Activated T-cell treated with anti-CD3 and anti-CD28 coated beads for 4 hours (primary cell): ENCODE measurements at places on chromosomes 3 and 15.

DNA sequence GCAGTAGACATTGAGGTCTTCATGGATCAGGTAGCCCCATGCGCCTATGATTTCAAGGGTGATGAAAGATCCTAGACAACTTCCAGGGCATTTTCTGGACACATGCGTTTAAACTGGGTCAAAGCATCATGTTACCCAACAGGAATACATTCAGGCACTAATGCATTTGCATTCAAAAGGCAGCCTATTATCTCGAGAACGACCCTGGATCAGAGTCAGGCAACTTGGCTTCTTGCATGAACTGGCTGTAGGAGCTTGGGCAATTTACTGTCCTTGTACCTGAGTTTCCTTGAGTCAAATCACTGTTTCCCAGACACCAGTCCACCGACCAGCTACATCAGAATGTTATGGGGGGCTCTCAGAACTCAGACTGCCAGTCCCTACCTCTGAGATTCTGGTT is 51.5 kb upstream of the CHST2 start:
- no peak for DNase-seq

- DNase-seq: no peak
These were observed 639.4 kb upstream of the TBL1XR1 start for GRCh38 chr3:177836671-177837070.

DNA sequence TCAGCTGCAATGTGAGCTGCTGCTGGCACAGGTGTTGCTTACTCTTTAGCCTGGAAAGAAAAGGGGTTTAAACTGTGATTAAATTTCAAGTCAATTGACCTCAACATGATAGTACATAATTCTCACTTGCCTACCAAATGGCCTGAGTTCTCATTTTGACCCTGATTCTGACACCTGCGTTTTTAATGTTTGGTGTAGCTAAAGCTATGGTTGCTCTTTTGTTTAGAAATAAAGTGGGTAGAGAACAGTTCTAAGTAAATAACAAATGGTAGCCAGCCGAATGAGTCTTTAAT is 100.8 kb upstream of the SOX2 start:
- DNase-seq: no peak

- no peak for DNase-seq
These were observed 4.5 kb upstream of the GJD2 start for GRCh38 chr15:34759347-34759746.

DNA sequence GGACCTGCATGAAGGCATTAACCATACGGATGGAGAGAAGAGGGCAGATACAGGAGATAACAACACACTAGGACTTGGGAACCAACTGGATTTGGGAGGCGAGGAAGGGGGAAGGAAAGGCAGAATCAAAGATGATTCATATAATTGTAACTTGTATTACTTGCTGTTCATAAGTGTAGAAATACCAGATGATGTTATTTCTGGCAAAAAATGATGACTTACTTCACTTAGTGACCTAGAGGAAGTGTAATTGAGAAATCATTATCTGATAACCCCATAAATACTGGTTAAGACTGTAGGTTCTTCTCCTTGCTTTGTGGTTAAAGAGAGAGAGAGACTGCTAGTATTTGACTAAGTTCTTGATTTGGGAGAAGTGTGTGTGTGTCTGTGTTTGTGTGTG is 50.5 kb upstream of the GK5 start:
- no peak for DNase-seq

DNA sequence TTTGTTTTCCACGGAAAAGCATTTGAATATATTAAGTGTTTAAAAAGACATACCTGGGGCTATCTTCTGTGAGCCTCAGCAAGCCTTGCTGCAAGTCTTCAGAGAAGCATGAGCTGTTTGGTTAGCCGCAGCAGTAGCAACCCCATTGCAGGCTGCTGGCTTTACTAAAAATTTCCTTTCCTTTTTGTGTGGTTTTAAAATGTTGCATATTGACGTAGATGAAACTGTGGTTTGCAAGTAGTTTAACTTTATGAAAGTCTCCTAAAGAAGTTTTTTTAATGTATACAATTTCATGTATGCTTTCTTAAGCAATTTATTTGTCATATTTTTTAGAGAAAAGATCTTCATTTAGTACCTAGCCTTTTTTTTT is at the start of gene GPR171:
Gene GPR171 (minus strand): TSS at position 166 of the 370 bp plus-strand sequence. CDS start 3,830 bp downstream, outside the sequence.
- peak; percentile 28 for DNase-seq

- DNase-seq: no peak
These were observed 3.1 kb downstream of the C3orf62 start for GRCh38 chr3:49273825-49274532.

GRCh38 chr3:51621091-51621892 is 49.8 kb upstream of the TEX264 start:
- no peak for DNase-seq

GRCh38 chr15:26049900-26050657 is 187.0 kb upstream of the ATP10A start:
- no peak for DNase-seq

DNA sequence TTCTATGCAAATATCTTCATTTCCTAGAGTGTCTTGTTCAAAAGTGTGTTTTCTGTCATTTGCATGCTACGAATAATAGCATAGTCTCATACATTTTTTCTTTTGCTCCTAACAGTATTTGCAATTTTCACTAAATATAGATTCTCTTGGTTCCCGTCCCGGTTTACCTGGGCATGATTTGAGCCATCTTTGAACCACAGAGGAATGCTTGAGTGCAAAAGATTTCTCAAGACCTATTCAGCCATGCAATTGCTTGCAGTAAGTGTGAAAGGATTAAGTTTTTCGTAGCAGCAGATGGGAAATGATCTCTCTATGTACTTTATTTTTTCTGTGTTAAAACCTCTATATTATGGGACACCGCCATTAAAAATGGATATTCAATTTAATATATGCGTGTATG is 733.0 kb downstream of the ZPLD1 start:
- DNase-seq: no peak

DNA sequence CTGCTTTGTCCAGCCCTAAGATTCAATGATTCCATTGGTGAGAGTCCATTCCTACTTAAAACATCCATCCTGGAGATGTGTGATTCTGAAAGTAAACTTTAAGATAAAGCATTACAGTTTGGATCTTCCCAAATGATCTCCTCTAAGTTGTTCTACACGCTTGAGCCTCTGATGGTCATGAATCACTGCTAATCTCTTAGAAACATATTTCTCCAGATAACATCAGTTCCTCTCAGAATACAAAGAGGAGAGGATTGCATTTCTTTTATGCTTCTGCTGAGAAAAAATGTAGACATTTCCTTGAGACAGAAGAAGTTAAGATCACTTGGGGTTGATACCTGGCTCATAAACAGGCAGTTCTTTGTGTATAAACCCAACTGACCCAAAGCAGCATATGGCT is 281.2 kb upstream of the DPH6 start:
- no peak for DNase-seq

- DNase-seq: no peak
These were observed 8.4 kb upstream of the CHRNA3 start for GRCh38 chr15:78629031-78629715.

GRCh38 chr15:63974021-63974420 is 72.3 kb downstream of the DAPK2 start:
- no peak for DNase-seq

GRCh38 chr3:157493627-157494550 is 9.3 kb downstream of the VEPH1 start:
- DNase-seq: no peak

DNA sequence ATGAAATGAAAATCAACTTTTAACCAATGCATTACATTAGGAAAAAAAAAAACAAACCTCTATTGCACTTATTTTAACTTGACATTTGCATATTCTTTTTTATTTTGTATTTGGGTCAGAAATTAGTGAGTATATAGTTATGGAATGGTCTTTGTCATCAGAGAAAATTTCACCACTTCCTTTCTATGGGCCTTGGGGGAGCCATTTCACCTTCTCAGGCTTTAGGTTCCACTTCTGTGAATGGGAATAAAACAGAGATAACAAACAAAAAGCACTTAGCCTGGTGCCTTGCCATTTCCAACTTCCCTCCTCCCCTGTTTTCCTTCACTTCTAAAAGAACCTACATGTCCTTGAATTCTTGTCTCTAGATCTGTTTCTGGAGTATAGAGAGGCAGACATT is 168.0 kb upstream of the STT3B start:
- DNase-seq: no peak

DNA sequence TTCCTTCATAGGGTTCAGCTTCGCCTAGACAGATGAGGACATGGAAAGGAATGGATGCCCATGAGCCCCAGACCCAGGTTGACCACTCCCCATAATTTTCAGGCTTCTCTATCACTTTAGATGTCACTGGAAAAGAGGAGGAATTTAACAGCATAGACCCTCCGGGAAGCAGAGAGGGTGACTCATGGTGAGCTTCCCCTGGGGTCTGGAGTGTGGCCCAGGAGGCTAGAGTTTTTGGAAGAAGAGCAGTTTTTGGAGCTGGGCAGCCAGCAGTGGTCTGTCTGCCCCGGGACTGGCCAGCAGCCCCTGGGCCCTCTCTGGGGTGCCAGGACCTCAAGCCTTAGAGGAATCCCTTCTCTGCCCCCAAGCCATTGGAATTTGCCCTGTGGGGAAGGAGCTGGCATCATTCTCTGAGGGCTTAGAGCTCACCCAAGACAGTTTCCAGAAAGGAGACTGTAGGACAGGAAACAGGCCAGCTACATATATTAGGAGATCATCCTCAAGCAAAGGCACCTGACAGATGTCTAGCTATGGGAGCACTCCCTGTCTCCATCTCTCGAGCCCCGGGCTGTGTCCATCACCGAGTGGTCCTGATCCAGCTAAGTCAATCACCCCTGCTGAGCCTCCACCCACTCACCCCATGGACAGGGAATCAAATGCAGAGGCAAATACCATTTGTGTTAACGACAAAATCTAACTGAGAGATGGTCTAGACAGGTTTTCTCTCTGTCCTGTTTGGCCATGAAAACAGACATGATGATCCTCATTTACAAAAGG is 67.3 kb downstream of the MEGF11 start:
- DNase-seq: no peak

- no peak for DNase-seq
These were observed 109.1 kb upstream of the LRIG1 start for GRCh38 chr3:66609660-66610561.

GRCh38 chr3:146337991-146338390 is 87.1 kb upstream of the PLSCR4 start:
- DNase-seq: no peak

DNA sequence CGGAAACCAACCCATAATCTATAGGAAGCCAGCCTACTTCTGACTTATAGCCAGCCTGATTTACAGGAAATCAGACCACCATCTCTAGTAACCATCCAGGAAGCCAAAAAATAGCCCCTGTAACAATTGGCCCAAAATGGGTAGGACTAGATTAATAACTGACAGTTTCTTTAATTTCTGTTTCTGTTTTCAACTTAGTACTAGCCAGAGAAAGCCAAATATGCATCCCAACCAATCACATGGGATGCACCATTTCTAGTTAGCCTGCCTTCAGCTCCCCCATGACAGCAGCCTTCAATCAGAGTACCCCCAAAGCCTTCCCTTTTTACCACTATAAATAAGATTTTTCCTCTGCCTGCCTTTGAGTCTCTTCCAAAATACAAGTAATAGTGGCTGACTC is 239.1 kb upstream of the GADL1 start:
- DNase-seq: no peak

DNA sequence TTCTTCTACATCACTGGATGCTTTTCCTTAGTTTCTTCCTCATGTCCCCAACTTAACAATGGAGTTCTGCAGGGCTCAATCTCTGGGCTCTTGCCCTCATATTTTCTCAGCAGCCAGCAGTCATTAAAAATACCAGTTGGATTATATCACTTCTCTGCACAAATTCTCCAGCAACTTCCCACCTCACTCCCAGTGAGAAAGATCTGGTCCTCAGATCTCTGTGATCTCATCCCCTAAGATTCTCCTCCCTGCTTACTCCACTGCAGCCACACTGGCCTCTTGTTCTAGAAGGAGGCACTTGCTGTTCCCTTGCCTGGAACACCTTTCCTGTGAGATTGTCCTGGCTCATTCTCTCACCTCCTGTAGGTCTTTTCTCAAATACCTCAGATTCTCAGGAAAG is 6.1 kb downstream of the ERICH6 start:
- no peak for DNase-seq

DNA sequence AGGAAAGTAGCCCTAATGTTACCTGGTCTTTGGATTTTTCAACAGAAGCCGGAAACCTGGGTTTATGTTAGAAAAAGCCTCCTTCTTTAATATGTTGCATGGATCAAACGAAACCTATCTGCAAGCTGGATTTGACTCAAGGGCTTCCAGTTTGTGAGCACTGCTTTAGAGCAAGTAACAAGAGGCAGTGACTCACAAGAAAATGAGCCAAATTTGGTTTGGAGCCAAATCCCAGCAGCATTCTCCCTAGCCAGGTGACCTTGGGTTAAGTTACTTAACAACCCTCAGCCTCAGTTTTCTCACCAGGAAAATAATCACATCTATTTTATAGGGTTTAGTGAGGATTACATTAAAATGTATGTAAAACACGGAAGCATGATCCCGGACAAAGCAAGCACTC is 215.2 kb upstream of the PRICKLE2 start:
- no peak for DNase-seq

- no peak for DNase-seq
These were observed 94.4 kb downstream of the MYLK start for GRCh38 chr3:123789760-123790159.

GRCh38 chr3:31235062-31235700 is 297.5 kb upstream of the STT3B start:
- no peak for DNase-seq

DNA sequence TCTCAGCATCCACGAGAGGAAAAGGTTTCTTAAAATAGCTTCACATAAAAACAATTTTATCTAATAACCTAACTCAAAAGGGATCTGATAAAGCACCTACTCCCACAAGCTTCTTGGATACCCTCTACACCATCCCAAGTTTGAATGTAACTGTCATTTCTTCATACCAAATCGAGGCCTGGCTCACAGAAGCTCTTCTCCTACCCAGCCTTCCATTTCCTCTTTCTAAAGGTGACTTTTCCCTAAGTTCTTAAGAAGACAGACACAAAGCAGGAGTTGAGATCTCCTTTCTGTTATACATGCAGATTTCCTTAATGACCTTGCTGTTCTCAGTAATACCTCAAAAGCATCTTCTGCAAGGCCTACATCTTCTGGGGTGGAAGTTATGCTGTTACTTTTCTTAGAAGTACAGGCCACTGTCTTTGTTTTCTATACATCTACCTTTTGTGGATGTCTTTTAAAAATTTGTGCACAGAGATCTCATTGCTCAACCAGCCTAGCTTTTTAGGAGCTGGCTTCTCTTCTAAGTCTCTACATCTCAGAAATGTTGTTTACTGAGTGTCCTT is 3.4 kb upstream of the LRRIQ4 start:
- no peak for DNase-seq

GRCh38 chr15:57438166-57438565 is 61.9 kb downstream of the CGNL1 start:
- DNase-seq: no peak

- DNase-seq: no peak
These were observed 250.5 kb upstream of the TLE3 start for GRCh38 chr15:70348226-70348543.

- no peak for DNase-seq
These were observed at the start of gene PIGZ for GRCh38 chr3:196968233-196969133. Gene PIGZ (minus strand): TSS chr3:196968833. CDS start chr3:196952031, 16,802 bp downstream.

DNA sequence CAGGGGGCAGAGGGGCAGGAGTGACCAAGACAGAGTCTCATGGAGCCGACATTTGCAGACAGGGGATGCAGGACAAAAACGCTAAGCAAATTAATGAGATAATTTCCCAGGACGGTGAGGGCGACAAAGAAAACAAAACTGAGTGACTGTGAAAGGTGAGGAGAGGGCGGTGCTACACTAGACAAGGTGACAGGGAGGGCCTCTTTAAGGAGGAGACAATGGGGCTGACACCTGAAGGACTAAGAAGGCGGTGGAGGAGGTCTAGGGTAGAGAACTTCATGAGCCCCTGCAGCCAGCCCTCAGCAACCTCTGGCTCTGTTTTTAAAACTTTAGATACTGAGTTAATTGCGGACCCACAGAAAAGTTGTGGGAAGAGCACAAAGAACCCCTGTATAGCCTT is 41.6 kb downstream of the IQSEC1 start:
- no peak for DNase-seq
